ENCODE measurements at places on chromosomes 5 and 9. TPM values are rescaled to one million over a fixed set of nuclear protein-coding genes. Genes with fewer than 3 reads are reported as not detected.
A peak's percentile ranks its signal among the peaks of the same experiment; 100 is the strongest.

Gene RNF208
- 1.7 TPM for total RNA-seq

Gene TPM2
- total RNA-seq: 7.0 TPM

Gene C5
- 2.9 TPM for total RNA-seq

DNA sequence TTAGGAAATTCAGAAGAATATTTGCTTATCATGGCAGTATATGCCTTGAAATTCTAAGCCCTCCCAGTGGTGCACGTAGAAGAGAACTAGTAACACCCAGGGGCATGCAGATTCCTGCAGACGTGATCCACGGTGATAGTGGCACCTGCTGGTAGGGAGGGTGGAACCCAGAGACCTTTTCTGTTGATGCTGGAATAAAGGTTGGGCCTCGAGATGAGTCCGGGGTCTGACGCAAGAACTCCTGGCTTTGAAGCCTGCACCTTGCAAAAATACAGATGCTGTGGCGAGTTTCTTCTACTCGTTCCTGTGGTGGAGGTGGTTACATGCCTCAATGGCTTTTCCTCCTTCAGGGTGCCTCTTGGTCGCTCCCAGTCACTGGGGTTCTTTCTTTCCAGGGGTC lies 39.5 kb upstream of the PHF2 start:
- DNase-seq: no peak

- no peak for DNase-seq
Observed at GRCh38 chr5:56319526-56320181, 86.5 kb upstream of the ANKRD55 start.

DNA sequence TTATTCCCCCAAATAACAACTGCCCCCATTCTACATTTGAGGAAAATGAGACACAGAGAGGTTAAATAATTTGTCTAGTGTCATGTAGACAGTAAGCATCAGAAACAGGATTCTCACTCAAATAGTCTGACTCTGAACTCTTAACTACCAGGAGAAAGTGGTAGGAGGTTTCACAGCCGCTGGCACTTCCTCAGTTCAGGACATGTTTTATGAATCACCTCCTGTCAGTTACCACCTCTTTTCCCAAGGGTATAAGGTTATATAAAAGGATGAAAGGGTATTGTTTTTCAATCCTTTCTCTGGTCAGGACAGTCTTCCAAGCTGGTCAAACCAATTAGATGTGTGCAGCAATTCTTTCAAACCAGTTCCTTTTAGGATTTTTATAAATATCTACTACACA lies 52.1 kb downstream of the TSSK1B start:
- DNase-seq: peak; percentile 51

GRCh38 chr9:12920437-12920836 lies 145.6 kb downstream of the LURAP1L start:
- DNase-seq: no peak

DNA sequence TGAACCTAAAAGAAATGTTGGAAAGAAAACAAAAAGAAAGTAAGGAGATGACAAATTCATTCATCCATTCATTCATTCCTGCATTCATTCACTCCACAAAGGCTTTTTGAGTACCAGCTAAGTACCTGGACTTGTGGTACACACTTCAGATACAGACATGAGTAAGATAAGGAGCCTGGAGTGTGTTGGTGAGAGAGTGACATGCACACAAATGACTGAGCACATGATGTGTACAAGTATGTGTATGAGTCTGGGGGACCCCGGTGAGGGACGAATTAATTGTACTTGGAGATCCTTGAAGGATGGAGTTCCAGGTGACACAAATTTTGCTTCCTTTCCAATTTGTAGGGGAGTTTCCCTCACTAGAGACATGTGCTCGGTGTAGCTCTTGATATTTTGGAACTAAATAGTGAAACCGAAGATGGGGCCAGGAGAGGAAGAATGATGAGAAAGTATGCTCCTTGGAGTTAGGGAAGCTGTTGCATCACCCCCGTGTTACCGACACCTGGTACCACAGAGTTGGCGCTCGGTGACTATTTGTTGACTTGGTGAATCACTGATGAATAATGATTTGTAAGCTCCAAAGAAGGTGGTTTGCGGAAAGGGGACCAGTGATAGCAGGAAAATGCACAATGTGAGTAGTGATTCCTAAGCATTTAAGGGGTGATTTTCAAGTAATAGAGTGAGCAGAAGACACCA lies 509.8 kb downstream of the CCDC171 start:
- peak; percentile 97 for DNase-seq

- no peak for DNase-seq
Observed at GRCh38 chr5:173327084-173327947, 898 bp downstream of the STC2 start.

DNA sequence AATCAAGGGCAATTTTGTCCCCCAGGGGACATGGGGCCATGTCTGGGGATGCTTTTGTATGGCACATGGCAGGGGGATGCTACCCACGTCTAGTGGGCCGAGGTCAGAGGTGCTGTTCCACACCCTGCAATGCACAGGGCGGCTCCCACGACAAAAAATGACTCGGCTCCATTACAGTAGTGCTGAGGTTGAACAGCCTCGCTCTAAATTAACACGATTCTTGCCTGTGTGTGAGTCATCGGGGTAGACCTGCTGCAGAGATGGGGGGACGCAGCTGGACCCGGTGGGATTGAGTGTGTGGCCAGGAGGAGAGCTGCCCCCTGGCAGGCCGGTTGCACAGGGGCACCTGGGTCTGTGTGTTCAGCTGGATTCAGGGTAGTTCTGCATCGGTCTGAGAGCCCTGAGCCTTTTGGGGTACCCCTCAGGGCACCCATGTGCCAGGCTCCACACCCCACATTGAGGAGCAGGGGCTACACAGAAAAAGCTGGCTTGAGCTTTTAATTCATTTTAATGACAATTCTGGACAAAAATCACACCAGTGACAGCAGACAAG lies 20.0 kb upstream of the COL5A1 start:
- DNase-seq: no peak

DNA sequence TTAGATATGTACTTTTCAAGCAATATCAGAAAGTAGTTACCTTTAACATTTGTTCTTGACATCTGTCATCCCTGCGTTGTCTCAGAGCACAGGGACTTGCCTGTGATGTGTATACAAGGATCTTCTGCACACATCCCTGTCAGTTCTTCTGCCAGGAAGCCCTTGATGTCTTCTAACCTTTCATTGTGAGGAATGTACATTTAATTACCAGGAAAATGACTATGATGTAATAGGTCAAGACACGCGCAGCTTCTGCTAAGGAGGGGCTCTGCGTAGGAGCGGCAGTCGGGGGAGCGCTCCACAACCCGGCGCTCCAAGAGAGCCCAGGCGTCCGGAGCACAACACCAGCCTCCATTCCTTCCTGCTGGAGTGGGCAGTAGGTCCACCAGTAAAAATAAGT lies 119.7 kb downstream of the IRX2 start:
- DNase-seq: no peak

- no peak for DNase-seq
Observed at GRCh38 chr5:65329266-65329665, 152.5 kb downstream of the ADAMTS6 start.

All from PC-3 (cell line).